ENCODE measurements at places on chromosomes 12 and 14. TPM values are rescaled to one million over a fixed set of nuclear protein-coding genes. Genes with fewer than 3 reads are reported as not detected.

The FOXN4 gene
- not detected for total RNA-seq

The DCN gene
- 24.0 TPM for total RNA-seq

The TAS2R46 gene
- not detected for total RNA-seq

The PPP2R5E gene
- 50.1 TPM for total RNA-seq

The FAM161B gene
- total RNA-seq = 4.2 TPM

The KIF5A gene
- total RNA-seq = 1.4 TPM

The LPAR5 gene
- not detected for total RNA-seq

The PRH2 gene
- not detected for total RNA-seq

The NPAS3 gene
- total RNA-seq = not detected

The IGFBP6 gene
- total RNA-seq = 428 TPM

The HVCN1 gene
- 0.09 TPM for total RNA-seq

The ADAM21 gene
- 0.66 TPM for total RNA-seq

The ADGRD1 gene
- total RNA-seq = not detected

The CLEC1B gene
- not detected for total RNA-seq

The C12orf60 gene
- total RNA-seq = 0.43 TPM

The CMA1 gene
- not detected for total RNA-seq

The OR10A7 gene
- total RNA-seq = not detected

The TM9SF1 gene
- 80.4 TPM for total RNA-seq
